NCI-H1436 treated with DMSO at 0.1 percent for 48 hours (cell line): ENCODE measurements at places on chromosomes 1 and 21.

- DNase-seq, result peak; percentile 6
Observed at GRCh38 chr1:43367904-43368645, at the start of gene ELOVL1. TSS of gene ELOVL1 (minus strand) at chr1:43368011. CDS start at chr1:43365609, 2,402 bp downstream.

DNA sequence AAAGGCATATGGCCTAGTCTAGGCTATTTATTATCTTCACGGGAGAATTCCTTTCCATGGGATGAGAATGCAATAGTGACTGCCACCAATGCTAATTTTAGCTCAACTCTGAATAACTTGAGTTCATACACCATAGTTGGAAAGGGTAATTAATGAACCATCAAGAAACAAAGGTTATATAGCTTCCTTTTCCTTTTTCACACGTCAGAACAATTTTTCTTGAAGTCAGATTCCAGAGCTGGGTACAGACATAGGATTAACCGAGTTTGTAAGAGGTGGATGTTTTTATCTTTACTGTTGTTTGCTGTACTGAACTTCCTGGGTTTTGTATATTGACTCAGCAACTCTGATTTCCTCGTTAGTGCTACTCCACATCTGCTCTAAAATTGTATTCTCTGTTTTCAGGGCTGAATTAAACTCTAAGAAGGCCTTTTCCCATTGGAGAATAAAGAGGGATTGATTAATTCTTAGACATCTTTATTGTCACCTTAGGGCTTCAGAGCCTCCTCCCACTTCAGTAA, 262.0 kb downstream of the NUF2 start:
- DNase-seq, result no peak

- DNase-seq, result no peak
Observed at GRCh38 chr1:213008564-213008963, 7.1 kb downstream of the ANGEL2 start.

DNA sequence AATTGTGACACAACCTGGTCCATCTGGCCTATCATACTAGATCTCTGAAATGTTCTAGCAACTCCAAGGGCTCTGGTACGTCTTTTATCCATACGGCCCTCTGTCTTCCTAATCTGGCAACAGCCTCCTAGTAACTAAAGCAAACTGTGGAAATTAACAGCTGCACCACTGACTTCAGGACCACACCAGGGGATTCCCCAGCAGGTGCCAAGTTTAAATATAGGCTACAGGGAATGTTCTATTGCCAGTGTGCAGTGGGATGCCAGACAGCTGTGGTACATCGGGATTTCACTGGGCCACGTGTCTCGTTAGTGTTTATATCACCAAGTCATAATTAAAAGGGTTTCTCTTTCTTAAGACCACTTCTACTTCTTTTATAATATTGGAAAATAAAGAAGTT, 94.3 kb downstream of the RGS2 start:
- no peak for DNase-seq

DNA sequence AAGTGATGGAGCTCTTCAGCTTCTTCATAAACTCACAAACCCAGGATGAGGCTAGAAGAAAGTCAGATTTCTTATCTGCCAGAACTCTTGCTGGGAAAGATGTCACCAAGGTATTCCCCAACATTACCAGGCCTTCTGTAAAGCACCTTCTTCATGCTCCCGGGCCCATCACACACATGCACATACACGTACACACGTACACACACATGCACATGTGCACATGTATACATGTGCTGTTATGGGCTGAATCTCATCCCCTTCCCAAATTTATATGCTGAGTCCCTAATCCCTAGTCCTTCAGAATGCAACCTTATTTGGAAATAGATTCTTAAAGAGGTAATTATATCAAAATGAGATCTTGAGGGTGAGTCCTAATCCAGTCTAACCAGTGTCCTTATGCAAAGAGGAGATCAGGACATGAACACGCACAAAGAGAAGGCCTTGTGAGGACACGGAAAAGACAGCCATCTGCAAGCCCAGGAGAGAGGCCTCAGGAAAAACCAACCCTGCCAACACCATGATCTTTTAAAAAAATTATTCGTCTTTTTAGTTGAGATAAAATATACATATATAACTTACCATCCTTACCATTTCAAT, 76.4 kb upstream of the LYST start:
- no peak for DNase-seq

- DNase-seq, result no peak
Observed at GRCh38 chr1:3924825-3925220, 24.8 kb upstream of the C1orf174 start.

DNA sequence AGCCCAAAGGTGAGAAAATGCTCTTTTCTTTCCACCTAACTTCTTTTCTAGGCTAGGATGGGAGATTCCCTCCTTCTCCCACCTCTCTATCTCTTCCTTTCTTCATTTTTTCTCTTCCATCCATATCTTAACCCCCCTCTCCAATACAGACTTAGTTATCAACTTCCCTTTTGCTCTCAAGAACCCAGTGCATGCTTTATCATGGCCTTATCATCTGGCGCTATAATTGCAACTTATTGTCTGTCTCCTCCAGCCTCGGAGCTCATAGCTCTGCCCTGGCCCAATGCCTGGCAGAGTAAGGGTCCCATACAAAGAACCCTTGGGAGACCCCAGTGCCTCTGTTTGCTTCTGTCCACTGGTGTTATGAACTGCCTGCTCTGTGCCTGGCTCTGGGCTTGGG, 71.0 kb upstream of the NFASC start:
- DNase-seq, result no peak

DNA sequence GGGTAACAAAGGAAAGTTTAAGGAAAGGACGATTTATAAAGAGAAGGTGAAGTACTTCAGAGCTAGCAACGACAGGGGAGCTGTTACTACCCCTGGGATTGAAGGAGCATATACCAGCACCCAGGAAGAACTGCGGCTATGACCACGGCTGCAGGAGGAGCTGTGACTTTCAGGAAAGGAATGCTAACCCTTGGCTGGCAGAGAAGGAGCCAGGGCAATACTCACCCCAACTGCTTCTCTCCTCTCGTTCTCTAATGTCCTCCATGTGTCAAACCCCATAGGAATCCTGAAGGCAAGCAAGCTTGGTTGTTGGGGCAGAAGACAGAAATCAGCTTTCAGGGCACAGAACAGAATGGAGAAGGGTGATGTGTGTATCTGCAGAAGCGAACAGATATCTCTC, 120.5 kb downstream of the TMEM53 start:
- no peak for DNase-seq

DNA sequence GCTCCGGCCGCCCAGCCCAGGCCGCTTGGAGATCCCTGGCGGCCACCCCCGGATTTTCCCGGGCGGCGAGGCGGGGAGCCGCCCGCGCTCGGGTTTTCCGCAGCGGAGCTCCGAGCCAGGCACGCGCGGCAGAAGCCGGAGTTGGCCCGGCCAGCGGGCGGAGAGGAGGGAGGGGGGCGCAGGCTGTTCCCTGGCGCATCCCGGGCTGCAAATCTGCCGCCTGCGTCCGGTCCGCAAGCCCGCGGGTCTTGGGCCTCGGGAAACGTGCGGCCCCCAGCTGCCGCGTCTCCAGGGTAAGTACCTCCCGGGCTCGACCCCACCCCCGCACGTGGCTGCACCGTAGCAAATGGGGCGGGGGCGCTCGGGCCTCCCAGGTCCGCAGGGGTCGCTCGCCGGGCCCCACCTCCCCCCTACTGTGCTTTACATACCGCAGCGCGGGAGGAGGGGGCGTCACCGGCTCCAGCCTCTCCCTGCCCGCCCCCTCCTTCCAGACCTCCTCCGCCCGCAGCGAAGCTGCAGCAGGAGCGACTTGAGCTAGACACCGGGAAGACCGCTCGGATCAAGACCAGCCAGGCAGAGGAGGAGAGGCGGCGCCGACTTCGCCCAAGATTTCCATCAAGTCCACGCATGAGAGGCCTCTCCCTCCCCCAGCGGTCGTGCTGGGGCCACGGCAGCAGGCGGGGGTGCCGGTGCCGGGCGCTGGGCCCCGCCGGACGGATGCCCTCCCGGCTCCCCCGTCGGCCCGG, 1.6 kb downstream of the TMEM200B start:
- no peak for DNase-seq

GRCh38 chr1:84862810-84863251, 30.2 kb downstream of the LPAR3 start:
- no peak for DNase-seq

DNA sequence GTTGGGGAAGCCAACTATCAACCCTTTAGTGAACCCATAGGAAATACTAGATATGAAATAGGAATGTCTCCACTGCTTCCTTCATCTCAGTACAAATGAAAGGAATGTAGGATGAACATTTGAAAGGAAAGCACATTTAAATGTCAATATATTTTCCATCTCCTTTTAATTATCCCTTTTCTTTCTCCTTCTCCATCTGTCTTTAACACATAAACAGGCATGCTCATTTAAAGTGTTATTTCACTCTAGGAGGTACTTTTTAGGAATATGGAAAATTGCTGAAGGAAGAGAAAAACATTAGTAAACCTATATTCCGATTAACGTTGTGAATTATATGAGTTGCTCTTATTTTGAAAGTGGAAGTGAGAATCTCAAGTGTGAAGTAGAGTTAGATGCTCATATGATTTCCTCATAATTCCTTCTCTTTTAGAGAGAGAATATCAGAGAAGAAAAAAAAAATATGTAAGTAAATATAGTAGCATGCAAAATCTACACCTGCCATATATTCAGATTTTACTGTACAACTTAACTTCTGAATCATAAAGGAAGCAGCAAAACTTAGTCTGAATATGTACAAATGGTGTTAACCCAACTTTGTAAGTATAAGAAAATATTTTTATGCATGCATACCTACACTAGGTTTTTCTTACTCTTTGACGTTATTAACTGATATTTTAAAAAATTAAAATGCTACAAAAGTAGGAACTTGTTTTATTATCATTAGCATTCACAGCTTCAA, 406.9 kb upstream of the B3GALT2 start:
- DNase-seq, result no peak

DNA sequence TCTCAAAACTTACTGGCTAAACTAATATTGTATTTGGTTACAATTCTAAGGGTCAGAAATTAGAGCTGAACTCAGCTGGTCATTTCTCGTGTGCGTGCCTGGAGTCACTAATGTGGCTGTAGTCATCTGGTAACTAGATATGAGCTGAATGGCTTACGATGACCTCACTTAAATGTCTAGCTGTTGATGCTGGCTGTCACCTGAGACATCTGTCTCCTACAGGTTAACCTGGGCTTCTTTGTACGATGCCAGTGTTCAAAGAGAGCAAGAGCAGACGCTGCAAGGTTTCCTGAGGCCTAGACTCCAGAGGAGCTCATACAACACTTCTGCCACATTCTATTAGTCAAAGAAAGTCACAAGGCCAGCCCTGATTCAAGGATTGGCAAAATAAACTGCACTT, 17.1 kb upstream of the ALG6 start:
- no peak for DNase-seq

DNA sequence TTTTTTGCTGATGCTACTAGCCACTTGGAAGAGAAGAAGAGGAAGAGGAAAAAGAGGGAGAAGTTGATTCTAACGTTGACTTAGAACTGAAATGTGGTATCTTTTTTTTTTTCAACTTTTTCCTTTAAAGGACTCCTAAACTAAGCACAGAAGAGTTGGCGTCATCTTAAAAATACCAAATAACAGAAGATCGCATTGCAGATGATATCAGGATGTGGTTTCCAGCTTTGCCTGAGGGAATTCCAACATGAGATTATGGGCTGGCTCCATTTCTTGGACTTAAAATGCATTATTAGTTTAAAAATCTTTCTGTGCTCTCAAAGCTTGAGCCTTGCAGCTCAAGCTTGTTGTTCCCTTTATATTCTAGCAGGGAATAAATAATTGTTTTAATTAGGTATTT, 29.8 kb downstream of the WDR3 start:
- DNase-seq, result no peak

- no peak for DNase-seq
Observed at GRCh38 chr1:184292101-184292500, 94.7 kb upstream of the C1orf21 start.

DNA sequence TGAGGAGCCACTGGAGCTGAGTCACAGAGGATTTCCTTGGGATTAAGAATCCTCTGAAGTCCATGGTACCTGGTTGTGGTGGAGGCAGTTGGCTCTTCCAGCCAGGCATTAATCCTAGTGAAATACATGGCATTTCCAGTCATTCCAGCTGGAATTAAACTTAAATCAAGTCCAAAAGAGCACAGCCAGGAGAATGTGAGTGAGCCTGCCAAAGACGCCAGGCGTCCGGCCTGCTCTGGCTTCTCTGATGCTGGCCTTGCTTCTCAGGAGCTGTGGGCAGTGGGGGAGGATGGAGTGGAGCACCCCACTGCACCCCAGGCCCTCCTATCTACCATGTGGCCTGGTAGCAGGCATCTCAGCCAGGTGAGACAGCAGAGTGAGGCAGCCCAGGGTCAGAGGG, 23.4 kb upstream of the TENT5C start:
- no peak for DNase-seq
